ENCODE measurements at places on chromosomes 6 and 20.

- no peak for DNase-seq
Observed at GRCh38 chr6:149899486-149899885, 1.6 kb upstream of the RAET1E start.

GRCh38 chr20:45053430-45054351 is 47.2 kb downstream of the KCNS1 start:
- DNase-seq = no peak

GRCh38 chr6:91486200-91486599 is 899.3 kb upstream of the MAP3K7 start:
- no peak for DNase-seq

DNA sequence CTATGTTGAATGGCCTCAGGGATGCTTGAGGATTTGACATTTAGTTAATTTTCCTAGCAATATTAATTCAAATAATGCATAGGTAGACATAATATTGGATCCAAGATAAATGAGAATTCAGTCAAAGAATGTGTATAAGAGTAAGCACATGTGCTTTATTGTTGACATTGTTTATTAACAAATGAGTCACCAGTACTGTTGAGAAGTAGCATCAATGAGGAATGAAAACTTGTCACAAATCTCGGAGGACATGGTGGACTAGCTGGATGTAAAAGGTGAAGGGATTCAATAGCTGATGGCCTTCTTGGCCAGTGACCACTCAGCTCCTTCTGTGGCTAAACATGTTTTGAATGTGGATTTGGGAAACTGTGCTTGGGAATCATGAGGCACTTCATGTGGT is 1137.0 kb downstream of the HACE1 start:
- DNase-seq = no peak

DNA sequence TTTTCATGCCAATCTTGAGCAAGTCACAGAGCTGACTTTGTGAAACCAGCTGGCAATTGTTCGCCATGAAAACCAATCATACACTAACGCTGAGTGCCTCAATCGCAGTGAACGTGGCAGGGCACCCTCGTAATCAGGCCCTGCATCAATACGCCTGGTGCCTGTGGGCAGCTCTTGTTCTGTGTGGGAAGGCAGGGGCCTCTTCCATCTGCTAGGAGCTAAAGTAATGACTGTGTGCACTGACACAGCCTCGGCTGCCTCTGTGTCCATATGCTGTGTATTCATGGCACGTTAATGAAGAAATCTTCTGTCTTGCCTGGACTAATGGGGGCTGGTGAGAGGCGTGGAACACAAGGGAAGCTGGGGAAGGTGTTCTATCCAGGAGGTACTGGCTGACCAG is 27.8 kb upstream of the SYNDIG1 start:
- DNase-seq = no peak

DNA sequence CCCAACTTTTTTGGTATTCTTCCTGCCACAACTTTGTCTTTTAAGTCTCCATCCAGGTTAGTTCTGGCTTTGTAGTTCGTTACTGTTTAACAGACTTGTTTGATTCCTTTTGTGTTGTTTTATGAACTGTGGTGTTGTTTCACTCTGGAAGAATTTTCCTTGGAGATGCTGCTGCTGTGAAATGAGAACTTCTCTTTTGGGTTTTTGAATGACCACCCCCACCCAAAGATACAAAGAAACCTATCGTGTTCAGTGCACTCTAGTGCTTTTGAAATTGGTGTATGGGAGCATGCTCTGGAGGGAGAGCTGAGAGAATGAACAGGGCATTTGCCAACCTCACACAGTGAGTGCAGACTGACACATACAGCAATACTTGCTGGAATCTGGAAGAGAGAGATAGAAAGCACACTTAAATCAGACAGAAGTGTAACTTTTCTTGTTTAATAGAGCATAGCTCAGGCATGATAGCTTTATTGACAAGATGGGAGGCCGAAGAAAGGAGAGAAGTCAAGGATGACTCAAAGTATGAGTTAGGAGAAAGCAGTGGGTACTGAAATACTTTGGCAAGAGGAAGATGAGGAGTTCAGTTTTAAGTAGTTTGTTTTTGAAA is 293.1 kb downstream of the SOX4 start:
- no peak for DNase-seq

DNA sequence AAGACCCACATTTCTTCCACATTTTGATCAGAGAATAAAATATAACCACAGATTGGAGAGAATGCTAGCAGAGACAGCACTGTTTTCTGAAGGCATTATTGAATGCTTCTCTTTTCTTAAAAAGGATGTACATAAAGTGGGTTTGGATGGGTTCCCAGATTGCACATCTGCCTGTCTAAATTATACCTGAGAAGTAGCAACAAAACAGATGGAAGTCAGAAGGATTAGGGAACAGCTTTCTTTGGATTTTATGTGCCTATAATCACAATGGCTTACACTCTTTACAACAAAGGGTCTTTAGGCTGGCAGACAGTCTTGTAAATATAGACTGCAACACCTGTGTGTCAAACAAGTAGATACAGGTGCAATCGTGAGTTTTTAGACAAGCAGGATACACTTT is 622.2 kb upstream of the MANEA start:
- no peak for DNase-seq

GRCh38 chr20:14959506-14960475 is 622.4 kb upstream of the FLRT3 start:
- DNase-seq = no peak

GRCh38 chr6:37050045-37050853 is 44.8 kb downstream of the FGD2 start:
- DNase-seq = no peak

DNA sequence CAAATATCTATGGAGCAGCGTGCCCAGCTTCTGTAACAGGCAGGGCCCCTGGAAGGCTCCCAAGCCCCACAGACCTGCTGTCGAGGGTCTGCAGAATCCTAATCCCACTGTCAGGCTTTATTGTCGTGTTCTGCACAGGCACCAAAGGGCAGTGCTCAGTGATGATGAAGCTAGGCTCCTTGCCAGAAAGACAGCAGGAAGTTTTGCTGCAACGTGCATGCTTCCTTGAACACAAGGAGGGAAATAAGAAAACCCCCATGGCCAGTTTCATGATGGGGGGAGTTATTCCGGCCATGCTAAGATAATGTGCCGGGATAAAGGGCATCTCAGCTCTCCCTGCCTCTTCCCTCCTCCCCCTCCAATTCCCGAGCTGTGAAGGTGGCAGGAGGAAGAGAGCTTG is 109.4 kb upstream of the KCNG1 start:
- no peak for DNase-seq

- no peak for DNase-seq
Observed at GRCh38 chr6:74320715-74321114, 624.7 kb downstream of the CD109 start.

GRCh38 chr6:67131827-67132226 is 1424.8 kb upstream of the EYS start:
- no peak for DNase-seq

DNA sequence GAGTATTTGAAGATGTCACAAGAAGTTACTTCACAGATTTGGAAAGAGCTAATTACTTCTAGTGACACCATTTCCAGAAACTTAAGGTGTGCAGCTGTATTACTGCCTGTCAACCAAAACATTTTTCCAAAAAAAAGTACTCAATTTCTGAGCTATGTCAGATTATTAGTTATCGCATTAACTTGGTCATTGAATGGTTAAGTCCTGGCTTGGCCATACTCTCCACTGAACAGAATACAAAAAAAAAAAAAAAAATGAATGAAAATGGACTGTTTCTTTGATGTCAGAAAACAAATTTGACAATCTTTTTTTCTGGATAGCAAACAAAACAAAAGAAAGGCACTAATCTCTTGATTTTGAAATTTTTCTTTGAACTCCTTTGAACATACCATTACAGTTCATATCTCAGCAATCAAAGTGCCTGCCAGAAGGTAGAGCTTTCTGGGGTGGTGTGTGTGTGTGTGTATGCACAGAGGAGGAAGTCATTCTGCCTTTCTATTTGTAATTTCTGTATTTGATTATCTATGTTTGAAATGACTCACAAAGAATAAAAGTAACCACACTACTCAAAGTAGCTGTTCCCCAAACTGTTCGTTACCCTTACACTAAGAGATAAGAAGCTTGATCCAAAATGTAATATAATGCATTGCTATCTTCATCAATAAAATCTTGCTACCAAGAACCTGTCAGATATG is 210.8 kb upstream of the FUT9 start:
- no peak for DNase-seq

DNA sequence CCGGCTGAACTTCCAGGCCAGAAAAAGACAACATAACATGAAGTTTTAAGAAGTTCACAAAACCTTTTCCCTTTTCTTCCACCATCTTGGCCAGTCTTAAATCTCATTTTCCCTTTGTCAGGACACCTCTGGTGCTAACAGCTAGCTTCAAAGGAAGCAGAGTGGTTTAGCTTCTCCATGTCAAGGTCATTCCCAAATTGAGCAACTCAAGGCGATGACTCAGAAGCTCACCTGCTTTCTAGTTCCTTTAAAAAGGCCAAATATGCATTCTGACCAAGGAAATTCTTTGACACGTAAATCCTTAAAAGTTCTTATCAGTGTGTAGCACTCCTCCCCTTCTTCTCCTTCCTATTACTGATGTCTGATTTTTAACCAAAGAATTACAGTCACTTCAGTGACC is 69.6 kb upstream of the VGLL2 start:
- DNase-seq = no peak

- DNase-seq = no peak
Observed at GRCh38 chr6:99612551-99613408, 6.1 kb downstream of the PRDM13 start.

GRCh38 chr6:89122625-89123024 is 4.8 kb upstream of the SRSF12 start:
- no peak for DNase-seq

GRCh38 chr6:14129575-14129974 is 12.0 kb downstream of the CD83 start:
- DNase-seq = no peak

DNA sequence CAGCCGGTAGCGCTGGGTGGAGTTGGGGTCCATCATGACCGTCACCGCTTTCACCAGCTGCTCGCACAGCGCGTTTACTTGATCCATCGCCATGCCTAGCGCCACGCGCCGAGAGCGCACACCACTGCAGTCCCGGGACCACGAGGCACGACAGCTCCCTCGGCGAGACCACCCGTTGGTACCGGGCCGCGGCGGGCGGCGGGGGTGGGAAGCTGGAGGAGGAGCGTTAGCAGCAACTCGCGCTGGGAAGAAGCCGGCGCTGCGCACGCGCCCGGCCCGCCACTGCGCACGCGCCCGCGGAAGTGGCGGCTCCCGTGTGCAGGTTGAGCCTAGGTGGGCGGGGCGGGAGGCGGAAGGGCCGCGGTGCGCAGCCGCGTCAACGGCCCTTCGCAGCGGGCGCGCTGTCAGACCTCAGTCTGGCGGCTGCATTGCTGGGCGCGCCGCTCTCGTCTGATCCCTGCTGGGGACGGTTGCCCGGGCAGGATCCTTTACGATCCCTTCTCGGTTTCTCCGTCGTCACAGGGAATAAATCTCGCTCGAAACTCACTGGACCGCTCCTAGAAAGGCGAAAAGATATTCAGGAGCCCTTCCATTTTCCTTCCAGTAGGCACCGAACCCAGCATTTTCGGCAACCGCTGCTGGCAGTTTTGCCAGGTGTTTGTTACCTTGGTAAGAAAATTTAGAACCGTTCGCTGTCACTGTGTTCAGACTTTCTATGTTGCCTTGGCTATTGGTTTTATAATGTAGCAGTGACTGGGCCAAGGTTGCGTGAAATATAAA is at the start of the genes POLH and XPO5:
Gene POLH (plus strand): TSS at position 414 of the 780 bp plus-strand sequence. CDS start 6,135 bp downstream, outside the sequence.
Gene XPO5 (minus strand): TSS at position 267 of the 780 bp plus-strand sequence. CDS start 174 bp downstream, at position 93.
- DNase-seq = peak; percentile 73

DNA sequence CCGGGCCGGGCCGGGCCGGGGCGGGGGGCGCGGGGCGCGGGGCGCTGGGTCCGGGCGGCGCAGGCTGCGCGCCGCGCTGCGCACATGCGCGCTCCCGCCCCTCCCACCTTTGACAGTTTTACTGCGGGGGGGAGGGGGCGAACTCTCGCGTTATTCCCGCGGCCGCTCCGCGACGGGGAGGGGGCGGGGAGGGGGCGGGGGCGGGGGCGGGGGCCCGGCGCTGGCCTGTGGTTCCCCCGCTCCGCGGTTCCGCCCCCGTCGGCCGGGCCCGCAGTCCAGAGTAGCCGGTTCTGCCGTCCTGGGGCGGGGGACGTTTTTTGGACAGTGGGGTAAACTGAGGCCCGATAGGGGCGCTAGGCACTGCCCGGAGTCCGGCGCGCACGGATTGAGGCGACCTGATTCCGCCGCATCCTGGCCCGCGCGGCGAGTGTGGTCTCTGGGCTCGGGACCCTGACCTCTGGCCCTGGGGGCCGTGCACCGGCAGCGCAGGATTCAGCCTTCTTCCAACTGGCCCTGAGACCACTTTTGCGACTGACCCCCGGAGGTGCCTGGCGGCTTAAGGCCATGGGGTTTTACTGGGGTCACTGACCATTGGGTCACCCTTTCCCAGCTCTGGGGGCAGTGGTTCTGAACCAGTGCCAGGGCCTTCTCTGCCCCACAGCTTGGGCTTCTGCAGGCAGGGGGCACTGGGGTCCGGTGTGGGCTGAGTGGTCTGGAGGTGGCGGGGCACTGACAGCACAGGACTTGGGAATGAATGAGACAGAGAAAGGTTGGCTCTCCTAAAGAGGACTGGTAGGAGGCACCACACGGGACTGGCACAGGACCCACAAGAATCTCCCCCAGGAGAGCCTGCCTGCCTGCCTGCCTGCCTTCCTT is at the start of gene ZNF512B:
Gene ZNF512B (minus strand): TSS at position 93 of the 876 bp plus-strand sequence. CDS start 1,980 bp downstream, outside the sequence.
- DNase-seq = no peak

Measured in cortex of kidney (tissue), 1 donor.